SK-N-SH (cell line): ENCODE measurements at places on chromosomes 11 and 22. TPM values are rescaled to one million over a fixed set of nuclear protein-coding genes. Genes with fewer than 3 reads are reported as not detected.

GRCh38 chr11:15189189-15189588, 74.5 kb downstream of the INSC start:
- H3K4me1 ChIP-seq, result no peaks in the 10 kb centered on the region
- no peaks in the 10 kb centered on the region for H3K36me3 ChIP-seq
- H3K4me3 ChIP-seq, result no peak overlapping the region
- H3K27ac ChIP-seq, result no peak overlapping the region
- no peak for DNase-seq

MS4A3 gene
- not detected in 2 replicates for polyA plus RNA-seq

GRCh38 chr22:20904980-20905355, 12.2 kb upstream of the CRKL start:
- no peaks in the 10 kb centered on the region for H3K27me3 ChIP-seq
- no peak for DNase-seq
- H3K4me3 ChIP-seq, result no peak overlapping the region

GAS2L1 gene
- 16.8 and 21.8 TPM in 2 replicates for polyA plus RNA-seq

GRCh38 chr22:39818094-39818493, 75.5 kb downstream of the ENTHD1 start:
- H3K27me3 ChIP-seq, result no peaks in the 10 kb centered on the region
- peak overlapping the region; percentile 56 for H3K27ac ChIP-seq
- no peak overlapping the region for H3K4me3 ChIP-seq

MPZL2 gene
- 6.2 and 8.6 TPM in 2 replicates for polyA plus RNA-seq

DNA sequence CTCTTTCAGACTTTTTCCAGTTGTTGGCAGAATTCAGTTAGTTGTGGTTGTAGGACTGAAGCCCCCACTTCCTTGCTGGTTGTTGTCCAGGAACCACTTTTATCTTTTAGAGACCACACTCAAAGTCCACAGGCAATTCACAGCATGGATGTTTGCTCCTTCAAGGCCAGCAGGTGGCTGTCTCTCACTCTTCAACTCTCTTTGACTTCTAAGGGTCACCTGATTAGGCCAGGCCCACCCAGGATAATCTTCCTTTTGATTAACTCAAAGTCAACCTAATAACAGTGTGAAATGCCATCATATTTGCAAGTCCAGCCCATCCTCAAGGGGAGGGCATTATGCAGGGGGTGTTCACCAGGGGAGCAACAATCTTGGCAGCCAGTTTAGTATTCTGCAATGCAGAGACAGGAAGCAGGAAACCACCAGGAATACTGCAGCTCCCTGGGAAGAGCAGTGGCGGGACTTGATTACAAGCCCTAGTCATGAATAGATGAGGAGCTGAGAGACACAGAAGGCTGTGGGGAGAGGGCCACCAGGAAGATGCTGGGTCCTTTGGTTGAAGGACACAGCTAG, 52.4 kb downstream of the LRRC74B start:
- DNase-seq, result no peak

DNA sequence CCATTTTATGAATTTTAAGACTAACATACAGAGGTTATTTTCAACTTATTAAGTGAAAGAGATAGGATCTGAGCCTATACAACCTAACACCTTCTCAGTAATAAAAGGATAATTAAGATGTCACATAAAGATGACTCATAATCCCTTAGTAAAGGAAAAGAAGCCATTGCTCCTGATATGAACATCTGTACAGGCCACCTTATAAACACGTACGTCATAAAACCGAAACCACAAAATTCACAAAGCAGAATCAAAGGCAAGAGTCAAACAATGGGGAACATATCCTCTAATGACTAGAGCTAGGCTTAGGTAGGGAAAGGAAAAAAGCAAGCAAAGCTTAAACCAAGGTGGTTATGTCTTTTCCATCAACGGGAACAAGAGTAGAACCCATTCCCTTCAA, 103.5 kb downstream of the KCNA4 start:
- H3K27me3 ChIP-seq, result no peaks in the 10 kb centered on the region
- no peak overlapping the region for H3K4me3 ChIP-seq
- no peaks in the 10 kb centered on the region for H3K4me1 ChIP-seq
- no peak for DNase-seq

SHISAL1 gene
- 0.10 and 0.11 TPM in 2 replicates for polyA plus RNA-seq

TIGD3 gene
- polyA plus RNA-seq, result 0.34 and 0.41 TPM in 2 replicates

- no peaks in the 10 kb centered on the region for H3K27me3 ChIP-seq
- peaks cover 40% of the 10 kb centered on the region for H3K36me3 ChIP-seq
- peaks cover 17% of the 10 kb centered on the region for H3K4me1 ChIP-seq
- H3K27ac ChIP-seq, result no peak overlapping the region
Observed at GRCh38 chr11:58625086-58625485, 2.6 kb downstream of the CNTF start.

DNA sequence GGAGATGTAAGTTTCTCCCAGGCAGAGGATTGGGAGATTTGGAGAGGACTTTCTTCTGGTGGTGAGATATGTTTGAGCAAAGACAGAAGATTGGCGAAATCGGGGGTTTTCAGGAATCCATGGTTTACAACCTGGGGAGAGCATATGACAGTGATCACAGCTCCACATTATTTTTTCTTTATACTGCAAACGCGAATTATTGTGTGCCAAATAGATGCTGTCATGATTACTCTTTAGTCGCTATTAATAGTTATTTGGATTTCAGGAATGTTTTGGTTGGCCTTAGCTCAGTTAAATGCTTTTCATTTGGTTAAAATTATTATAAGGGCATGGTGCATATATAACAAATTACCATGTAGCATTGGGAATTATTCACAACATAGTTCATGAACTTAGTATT, 15.2 kb downstream of the ATXN10 start:
- peaks cover 9% of the 10 kb centered on the region for H3K36me3 ChIP-seq
- no peak for DNase-seq
- no peaks in the 10 kb centered on the region for H3K27me3 ChIP-seq
- H3K4me3 ChIP-seq, result no peak overlapping the region
- no peak overlapping the region for H3K27ac ChIP-seq

DNA sequence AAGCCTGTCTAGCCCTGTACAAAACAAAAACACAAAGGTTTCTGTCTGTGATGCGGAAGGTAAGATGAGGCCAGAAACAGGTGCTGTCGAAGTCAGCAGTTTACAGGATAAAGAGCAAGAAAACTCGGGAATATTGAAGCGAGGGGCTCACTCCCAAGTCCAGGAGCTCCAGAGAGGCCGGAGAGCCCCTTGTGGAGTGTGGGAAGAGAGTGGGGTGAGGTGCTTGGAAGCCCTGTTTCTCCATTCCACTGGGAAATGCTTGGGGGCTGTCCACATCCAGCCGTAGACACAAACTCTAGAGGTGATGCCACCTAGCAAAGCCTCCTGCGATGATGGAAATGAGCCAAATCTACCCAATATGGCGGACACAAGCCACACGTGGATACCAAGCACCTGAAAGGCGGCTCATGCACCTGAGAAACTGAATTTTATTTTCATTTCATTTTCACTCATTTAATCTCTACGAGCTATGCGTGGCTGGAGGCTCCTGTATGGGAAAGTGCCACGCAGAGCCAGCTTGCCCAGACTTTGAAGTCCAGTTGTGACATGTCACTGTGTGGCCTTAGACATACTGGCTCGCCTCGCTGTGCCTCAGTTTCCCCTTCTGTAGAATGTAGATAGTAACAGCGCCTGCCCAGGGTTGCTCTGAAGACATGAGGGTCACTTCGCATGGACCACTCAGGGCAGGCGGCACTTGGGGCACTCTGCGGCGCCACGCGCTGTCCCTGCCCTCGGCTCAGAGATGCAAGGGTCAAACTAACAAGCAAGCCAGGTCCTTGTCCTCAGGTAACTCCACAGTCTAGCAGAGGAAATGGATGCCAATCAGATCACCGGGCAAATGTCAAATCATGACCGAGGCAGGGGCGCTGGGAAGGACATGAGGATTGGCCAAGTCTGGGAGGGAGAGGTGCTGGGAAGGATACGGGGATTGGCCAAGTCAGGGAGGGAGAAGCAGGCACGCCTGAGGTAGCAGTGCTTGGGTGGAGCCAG, 684.7 kb downstream of the TBC1D22A start:
- DNase-seq, result no peak
- H3K4me3 ChIP-seq, result no peak overlapping the region
- H3K27ac ChIP-seq, result no peak overlapping the region

TSSK2 gene
- polyA plus RNA-seq, result not detected in 2 replicates

DNA sequence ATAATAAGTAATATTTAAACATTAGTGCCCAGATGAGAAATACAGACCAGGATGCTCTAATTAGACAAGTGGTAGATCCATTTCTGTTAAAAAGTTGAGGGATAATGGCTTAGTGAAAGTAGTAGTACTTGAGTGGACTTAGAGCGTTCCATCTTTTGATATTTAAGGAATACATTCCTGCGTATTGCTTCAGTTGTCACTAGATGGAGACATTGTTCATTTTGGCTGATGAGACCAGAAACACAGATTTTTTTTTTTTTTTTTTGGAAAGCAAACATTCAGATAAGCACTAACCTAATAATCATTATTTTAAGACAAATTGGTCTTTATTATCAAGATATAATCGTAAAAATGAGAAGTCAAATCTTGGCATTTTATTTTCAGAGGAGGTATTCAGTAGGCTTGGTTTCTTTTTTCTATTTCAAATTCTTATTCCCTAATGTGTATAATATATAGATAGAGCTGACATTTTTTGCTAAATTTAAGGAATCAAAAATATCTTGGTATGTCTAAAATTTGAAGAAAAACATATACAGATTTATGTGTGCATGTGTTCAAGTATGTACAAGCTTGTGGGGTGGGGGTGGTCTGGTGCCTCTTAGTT, 92.9 kb downstream of the DYNC2H1 start:
- peak; percentile 28 for DNase-seq
- H3K4me1 ChIP-seq, result no peaks in the 10 kb centered on the region
- no peaks in the 10 kb centered on the region for H3K27me3 ChIP-seq
- no peak overlapping the region for H3K27ac ChIP-seq
- H3K4me3 ChIP-seq, result no peak overlapping the region

OR5A1 gene
- polyA plus RNA-seq, result not detected in 2 replicates

ARRB1 gene
- 6.7 and 7.0 TPM in 2 replicates for polyA plus RNA-seq

DNA sequence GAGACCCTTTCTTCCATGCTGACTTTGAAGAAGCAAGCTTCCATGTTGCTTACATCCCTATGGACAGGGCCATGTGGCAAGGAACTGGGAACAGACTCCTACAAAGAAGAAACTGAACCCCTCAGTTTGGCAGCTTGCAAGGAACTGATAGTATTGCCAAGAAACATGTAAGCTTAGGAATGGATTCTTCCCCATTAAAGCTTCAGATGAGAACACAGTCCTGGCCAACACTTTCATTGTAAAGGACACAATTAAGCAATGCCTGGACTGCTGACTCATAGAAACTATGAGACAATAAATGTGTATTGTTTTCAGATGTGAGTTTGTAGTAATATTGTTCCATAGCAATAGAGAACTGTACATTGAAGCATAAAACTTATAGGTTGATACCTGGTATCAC, 82.4 kb downstream of the AASDHPPT start:
- no peaks in the 10 kb centered on the region for H3K4me1 ChIP-seq
- no peak overlapping the region for H3K27ac ChIP-seq
- H3K36me3 ChIP-seq, result no peaks in the 10 kb centered on the region

GRCh38 chr22:27534720-27535125, 266.8 kb downstream of the MN1 start:
- no peak for DNase-seq
- no peaks in the 10 kb centered on the region for H3K36me3 ChIP-seq
- H3K4me1 ChIP-seq, result no peaks in the 10 kb centered on the region
- no peaks in the 10 kb centered on the region for H3K27me3 ChIP-seq
- no peak overlapping the region for H3K27ac ChIP-seq

DNA sequence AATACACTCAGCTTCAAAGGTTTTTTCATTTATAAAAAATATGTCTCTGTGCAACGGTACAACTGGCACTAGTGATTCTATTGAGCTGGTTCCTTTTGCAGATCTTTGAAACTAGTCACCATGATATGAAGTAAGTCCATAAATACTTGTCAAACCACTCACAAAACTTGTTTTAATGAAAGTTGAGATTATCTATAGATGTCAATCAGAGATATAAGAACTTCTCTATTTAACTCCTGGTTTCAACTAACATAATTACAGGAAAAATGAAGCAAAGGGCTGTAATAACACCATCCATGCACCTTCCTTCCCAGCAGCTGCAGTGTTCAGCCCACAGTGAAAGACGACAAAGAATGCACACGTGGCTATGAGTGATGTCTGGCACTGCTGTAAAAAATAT, 44.7 kb downstream of the TMEM123 start:
- H3K27me3 ChIP-seq, result no peaks in the 10 kb centered on the region
- DNase-seq, result no peak
- H3K4me3 ChIP-seq, result no peak overlapping the region
- peaks cover 18% of the 10 kb centered on the region for H3K36me3 ChIP-seq
- H3K27ac ChIP-seq, result no peak overlapping the region
- H3K4me1 ChIP-seq, result peaks cover 8% of the 10 kb centered on the region

DNA sequence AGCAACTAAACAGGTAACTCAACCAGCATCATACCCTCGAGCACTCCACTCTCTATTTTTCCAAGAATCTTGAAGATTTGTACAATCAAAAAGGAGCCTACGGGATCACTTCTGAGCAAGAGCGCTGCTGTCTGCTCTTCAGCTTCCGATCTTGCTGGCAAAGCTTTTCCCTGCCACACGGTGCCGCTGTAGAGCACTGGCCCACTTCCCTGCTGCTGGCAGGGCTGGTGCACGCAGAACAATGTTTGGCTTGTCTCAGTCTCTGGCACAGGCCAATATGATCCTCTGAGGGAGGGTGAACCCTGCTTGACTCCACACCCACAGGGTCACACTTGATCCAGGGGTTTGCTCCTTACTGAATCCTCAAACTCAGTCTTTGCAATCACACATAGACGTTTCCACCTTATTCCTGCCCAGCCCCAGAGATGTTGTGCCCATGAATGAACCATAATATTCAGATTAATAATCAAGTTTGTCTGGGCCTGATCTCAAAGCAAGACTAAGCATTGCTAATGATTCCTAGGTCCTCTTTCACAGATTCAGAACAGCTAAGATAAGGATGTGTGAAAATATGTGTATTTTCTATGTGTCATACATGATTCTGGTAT, 536.6 kb downstream of the SOX6 start:
- H3K27me3 ChIP-seq, result no peaks in the 10 kb centered on the region
- H3K4me1 ChIP-seq, result peaks cover 2% of the 10 kb centered on the region; the same call in 1 of the 2 replicates
- H3K36me3 ChIP-seq, result no peaks in the 10 kb centered on the region
- no peak overlapping the region for H3K27ac ChIP-seq
- DNase-seq, result no peak

- H3K36me3 ChIP-seq, result peaks cover 12% of the 10 kb centered on the region; the same call in 1 of the 2 replicates
- no peak overlapping the region for H3K27ac ChIP-seq
- peak overlapping the region; percentile 49 for H3K4me3 ChIP-seq
- peak; percentile 95 for DNase-seq
- H3K4me1 ChIP-seq, result peaks cover 41% of the 10 kb centered on the region; the same call in 1 of the 2 replicates
Observed at GRCh38 chr11:119339589-119340334, 921 bp downstream of the C1QTNF5 start.

- DNase-seq, result no peak
- H3K27me3 ChIP-seq, result no peaks in the 10 kb centered on the region
- H3K36me3 ChIP-seq, result no peaks in the 10 kb centered on the region
- H3K4me1 ChIP-seq, result peaks cover 2% of the 10 kb centered on the region; the same call in 1 of the 2 replicates
- H3K27ac ChIP-seq, result no peak overlapping the region
Observed at GRCh38 chr22:30600921-30601320, 6.1 kb upstream of the TCN2 start.

GRCh38 chr22:50656122-50657070, 16.2 kb upstream of the SHANK3 start:
- H3K27ac ChIP-seq, result no peak overlapping the region
- no peaks in the 10 kb centered on the region; the same call in 1 of the 2 replicates for H3K4me1 ChIP-seq
- H3K36me3 ChIP-seq, result no peaks in the 10 kb centered on the region

CSKMT gene
- polyA plus RNA-seq, result 9.5 and 11.1 TPM in 2 replicates

FAM227A gene
- 1.2 and 1.9 TPM in 2 replicates for polyA plus RNA-seq
